ENCODE measurements at places on chromosomes 4 and X. TPM values are rescaled to one million over a fixed set of nuclear protein-coding genes. Genes with fewer than 3 reads are reported as not detected.

Gene RADX
- total RNA-seq, result 0.15 TPM

Gene OSTC
- 187 TPM for total RNA-seq

Gene TMEM150C
- total RNA-seq, result not detected

Gene GSX2
- total RNA-seq, result not detected

Gene SOX3
- not detected for total RNA-seq

Gene CT45A1
- total RNA-seq, result not detected

Gene HSPA4L
- total RNA-seq, result 6.7 TPM

Gene IQSEC2
- total RNA-seq, result 20.1 TPM

Gene DCAF8L1
- total RNA-seq, result not detected

Measured in HFFc6 (cell line).